ENCODE measurements at places on chromosomes 3 and 15. TPM values are rescaled to one million over a fixed set of nuclear protein-coding genes. Genes with fewer than 3 reads are reported as not detected.

Gene HIGD2B
- total RNA-seq: not detected

GRCh38 chr3:194801461-194802432 is 116.1 kb downstream of the FAM43A start:
- DNase-seq: peak; percentile 81

GRCh38 chr3:43024181-43024885 is 45.2 kb downstream of the GASK1A start:
- DNase-seq: no peak

GRCh38 chr3:94420931-94421330 is 358.1 kb downstream of the NSUN3 start:
- DNase-seq: no peak

DNA sequence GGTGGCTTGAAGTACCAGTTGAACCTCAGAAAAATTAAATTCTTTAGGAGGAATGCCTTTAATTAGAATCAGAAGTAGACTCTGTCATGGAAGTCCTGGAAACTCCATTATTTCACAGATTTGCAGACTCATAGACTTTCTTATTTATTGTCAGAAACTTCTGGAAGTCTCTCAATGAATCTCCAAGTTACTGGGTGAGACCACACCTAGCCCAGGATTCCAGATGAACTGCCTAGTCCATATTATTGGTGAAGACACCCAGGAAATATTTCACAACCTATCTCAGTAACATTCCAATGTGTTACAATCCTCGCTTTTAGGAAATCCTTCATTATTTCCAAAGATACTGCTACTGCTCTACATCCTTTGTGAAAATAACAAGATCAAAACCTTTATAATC is 6.5 kb upstream of the THBS1 start:
- no peak for DNase-seq

- DNase-seq: no peak
Measured at GRCh38 chr15:70585707-70586034, 177.7 kb downstream of the UACA start.

- no peak for DNase-seq
Measured at GRCh38 chr15:99058421-99058870, 46.4 kb upstream of the SYNM start.

Gene TEX55
- not detected for total RNA-seq

DNA sequence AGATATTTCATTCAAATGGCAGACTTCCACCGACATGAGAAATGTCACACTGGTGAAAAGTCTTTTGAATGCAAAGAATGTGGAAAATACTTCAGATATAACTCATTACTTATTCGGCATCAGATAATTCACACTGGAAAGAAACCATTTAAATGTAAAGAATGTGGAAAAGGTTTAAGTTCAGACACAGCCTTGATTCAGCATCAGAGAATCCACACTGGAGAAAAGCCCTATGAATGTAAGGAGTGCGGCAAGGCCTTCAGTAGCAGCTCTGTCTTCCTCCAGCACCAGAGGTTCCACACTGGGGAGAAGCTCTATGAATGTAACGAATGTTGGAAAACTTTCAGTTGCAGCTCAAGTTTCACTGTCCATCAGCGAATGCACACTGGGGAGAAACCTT is 8.6 kb upstream of the ZNF621 start:
- DNase-seq: no peak

Gene IL17RB
- not detected for total RNA-seq

- DNase-seq: no peak
Measured at GRCh38 chr15:56927816-56928215, 9.4 kb downstream of the TCF12 start.

Gene ACSBG1
- not detected for total RNA-seq

DNA sequence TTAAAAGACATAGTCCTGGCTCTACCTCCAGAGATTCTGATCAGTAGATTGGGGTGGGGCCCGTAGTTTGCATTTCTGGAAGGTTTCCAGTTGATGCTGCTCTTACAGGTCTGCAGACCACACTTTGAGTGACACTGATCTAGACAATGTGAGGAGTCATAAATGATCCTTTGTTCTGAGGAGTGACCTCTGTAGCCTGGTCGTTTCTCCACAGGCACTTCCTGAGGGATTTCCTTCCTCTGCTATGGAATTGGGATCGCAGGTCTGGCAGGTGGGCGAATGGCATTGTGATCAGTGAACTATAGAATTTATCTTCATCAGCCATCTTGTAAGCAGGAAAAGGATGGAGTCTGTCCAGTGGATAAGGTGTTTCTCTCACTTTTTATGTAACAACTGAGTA is 5.5 kb downstream of the GFM1 start:
- DNase-seq: no peak
